Fibroblast of skin of left quadriceps (primary cell): ENCODE measurements at places on chromosomes 6 and 20.

- DNase-seq, result peak; percentile 31
Measured at GRCh38 chr6:83514866-83515466, 2.6 kb downstream of the PRSS35 start.

DNA sequence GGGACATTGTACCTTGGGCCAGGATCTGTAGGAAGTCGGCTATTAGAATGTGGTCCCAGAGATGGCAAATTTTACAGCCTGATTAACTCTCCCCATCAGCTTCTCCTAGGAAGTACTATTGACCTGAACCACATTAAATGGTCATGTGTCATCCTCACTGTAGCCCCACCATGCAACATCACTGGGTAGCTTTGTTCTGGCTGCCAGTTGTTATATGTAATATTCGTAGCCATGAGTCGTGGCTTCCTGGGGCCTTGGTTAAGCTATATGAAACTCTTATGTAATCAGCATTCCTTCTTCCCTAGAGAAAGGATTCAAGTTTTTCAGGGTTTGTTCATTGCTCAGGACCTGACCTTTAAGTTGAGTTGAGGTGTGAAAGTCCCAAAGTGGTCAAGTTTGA is 125.7 kb downstream of the ANKS1A start:
- peak; percentile 66 for DNase-seq

- no peak for DNase-seq
Measured at GRCh38 chr20:62430866-62431447, 3.6 kb upstream of the RBBP8NL start.

GRCh38 chr6:170490259-170490658 is 62.8 kb downstream of the PSMB1 start:
- no peak for DNase-seq

DNA sequence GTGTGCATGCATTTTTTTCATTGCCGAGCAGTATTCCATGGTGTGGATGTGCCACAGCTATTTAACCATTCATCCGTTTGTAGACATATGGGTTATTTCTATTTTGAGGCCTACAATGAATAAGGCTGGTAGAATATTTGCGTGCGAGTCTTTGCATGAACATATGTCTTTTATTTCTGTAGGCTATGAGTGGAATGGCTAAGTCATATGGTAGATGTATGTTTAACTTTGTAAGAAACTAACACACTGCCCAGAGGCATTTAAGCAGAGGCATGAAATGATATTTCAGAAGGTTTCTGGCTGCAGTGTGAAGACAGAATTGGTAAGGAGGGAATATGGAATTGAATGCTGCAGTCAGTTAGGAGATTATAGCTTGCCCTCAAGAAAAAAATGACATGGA is 457.4 kb upstream of the CDH4 start:
- DNase-seq, result no peak

DNA sequence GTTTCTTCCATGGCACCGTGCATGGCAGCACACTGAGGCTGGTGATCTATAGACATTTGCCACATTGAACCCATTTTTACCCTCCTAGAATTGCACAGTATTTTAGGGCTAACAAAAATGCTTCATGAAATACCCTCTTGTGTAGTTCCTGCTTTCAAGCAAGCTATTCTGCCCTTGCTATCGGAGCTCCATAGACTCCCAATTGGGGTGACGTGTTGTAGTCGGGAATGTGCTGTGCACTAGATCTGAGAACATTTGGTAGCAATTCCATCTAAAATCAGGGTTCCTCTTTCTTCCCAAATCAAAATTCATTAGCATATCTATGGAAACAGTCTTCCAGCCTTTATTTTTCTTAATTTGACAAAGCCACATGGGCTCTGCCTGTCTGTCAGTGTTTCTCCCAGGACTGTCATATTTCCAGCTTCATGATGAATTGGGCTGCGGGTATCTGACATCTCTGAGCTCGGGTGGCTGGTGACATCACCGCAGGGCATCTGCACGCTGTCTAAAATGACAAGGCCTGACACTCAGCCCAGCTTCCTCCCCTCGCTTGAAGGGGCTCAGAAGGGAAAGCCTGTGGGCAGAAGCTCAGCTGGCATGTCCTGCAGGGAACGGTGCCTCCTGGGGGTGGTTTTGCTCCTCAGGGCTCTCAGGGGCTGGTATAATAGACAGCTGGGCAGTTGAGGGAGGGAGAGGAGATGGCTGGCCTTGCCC is 406.4 kb downstream of the QKI start:
- no peak for DNase-seq

GRCh38 chr6:136523196-136523595 is 27.0 kb downstream of the MAP7 start:
- no peak for DNase-seq

GRCh38 chr20:47016068-47016664 is 121.5 kb downstream of the EYA2 start:
- no peak for DNase-seq

DNA sequence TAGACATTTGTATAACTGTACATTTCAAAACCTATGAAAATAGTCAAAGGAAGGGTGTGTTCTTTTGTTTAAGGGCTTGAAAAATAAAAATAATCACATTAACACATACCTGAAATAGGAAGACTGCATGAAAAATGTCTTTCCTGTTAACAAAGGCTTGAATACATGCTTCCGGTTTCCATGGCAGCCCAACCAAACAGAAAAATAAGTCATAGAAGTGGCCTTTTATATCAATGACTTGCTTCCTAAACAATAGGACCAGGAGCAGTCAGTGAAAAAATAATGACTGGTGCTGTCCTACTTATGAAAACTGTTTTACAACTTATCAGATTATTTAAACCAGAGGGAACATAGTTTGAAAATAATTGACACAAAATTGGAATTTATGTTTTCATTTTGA is 412.6 kb upstream of the PLCB4 start:
- DNase-seq, result no peak

DNA sequence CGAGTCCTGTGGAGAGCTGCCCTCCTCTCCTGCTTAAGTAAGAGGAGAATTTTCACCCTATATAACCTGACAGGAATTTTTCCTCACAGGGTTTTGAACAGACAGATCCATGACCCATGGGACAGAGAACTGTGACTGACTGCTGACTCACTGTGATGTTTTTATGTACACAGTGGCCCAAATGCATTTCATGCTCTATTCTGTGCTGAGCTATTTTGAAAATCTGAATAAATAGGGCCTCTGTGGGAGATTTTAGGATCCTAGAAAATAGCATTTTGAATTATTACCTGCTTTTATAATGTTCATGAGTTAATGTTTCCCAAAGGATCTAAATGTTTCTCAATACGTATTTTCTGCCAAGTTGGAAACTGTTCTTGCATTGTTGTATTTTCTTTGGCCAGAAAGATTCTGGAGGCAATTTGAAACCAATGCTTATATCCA is 577.4 kb downstream of the HTR1B start:
- peak; percentile 60 for DNase-seq

GRCh38 chr20:53735536-53736050 is 142.0 kb upstream of the ZNF217 start:
- DNase-seq, result peak; percentile 92

GRCh38 chr20:64063389-64064144 is 569 bp downstream of the TCEA2 start:
- no peak for DNase-seq

DNA sequence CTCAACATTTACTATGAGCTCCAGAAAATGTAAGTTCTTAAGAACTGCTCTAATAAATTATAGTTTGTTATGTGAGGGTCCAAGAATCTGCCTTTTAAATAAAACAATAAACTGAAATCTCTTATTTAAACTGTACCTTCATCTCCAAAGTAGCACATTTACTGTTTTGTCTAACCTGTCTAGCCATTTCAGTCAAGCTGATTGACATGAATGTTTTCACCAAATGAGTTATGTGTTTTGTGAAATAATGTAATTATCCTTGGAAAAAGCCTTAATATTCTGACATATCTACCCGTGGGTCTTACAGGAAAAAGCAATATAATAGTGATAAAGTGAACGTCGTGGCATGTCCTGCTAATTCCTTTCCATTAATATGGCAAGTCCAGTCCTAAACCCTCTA is 57.8 kb downstream of the OPRM1 start:
- DNase-seq, result no peak

GRCh38 chr6:52691718-52692117 is 20.8 kb downstream of the TMEM14A start:
- DNase-seq, result no peak

DNA sequence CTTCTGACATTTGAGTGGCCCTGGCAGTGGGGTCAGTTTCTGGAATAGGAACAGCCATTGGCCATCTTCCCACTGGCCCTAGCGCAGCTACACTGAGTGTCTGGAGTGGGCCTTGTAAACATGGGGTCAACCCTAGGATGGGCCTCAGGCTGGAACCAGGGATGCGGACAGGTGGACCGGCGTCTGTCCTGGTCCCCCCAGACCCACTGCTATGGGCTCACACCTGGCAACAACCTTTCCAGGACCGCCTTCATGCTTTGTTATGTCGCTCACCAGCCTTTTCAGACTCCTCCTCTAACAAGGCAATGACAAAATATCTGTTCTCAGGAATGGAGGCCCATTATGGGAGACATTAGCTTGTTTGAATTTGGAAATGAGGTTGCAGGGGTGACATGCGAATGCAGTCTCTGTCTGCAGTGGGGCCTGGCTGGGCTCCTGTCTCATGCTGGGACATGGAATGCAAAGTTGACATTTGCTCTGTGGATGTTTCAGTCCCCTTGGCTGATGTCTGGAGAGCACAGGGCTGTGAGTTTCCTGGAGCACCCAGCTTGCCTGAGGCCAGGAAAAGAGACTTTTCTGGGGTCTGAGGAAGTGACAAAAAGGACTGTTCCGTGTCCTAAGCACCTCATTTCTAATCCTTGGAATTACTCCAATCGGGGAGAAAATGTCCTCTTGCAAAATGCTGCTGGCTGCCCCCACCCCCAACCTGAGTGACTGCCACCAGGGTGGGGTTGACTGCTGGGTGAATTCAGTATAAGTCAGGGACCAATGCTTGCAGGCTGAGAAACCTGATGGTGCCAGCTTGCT is 98.7 kb upstream of the PMEPA1 start:
- no peak for DNase-seq

DNA sequence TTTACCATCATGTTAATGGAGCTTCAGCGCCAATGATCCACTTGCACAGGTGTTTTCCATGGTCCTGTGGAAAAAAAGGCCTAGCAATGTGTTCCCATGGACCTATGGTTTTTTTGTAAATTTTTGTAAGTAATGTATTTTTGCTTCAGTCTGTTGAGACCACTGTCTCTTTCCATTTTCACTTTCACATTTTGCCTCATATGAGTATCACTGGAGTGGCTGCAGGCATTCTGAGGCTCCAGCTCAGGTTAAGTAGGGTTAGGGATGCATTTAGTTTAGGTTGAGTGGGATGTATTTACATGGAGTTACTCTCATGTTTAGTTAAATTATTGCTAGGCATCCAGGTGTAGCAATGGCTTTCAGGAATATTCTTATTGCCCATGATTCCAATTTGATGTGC is 19.2 kb upstream of the LMBRD1 start:
- no peak for DNase-seq

- DNase-seq, result no peak
Measured at GRCh38 chr6:33297406-33297955, 1.3 kb downstream of the RGL2 start.

GRCh38 chr6:106692112-106692818 is 62.9 kb downstream of the QRSL1 start:
- DNase-seq, result no peak

DNA sequence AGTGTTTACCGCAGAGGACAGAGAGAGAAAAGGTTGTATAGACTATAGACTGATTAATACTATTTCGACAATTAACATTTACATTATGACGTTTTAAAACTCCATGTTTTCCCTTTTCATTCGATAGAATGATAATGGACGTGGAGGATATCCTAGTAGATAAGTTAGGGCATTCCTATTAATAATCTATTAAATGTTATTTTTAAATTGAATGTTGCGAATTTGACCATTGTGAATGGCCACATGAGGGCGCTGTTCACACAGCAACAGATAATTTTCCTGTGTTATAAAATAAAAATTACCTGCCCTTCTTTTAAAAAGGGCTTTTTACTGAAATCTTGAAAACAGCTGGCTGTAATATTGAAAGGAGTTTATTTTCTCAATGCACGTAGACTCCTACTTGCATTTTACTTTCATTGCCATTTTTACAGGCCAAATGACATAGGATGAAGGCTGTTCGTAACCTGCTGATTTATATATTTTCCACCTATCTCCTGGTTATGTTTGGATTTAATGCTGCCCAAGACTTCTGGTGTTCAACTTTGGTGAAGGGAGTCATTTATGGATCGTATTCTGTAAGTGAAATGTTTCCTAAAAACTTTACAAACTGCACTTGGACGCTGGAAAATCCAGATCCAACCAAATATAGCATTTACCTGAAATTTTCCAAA is 3.3 kb downstream of the ADGRB3 start:
- no peak for DNase-seq

GRCh38 chr20:20736303-20736702 is 23.9 kb upstream of the RALGAPA2 start:
- no peak for DNase-seq

DNA sequence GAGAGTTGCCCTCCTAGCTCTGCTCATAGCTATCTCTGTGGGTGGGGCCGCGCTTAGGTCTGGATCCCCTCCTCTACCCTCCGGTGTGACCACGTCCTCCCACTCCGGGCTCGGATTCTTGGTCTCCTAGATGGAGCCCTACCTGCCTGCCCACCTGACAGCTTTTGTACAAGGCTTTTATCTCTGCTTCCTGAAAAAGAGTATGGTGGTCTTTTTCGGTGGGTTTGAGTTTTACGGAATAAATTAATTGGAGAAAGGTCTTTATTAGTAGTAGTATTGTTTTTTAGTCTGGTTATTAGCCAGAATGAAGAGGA is 773 bp downstream of the SMAP1 start:
- DNase-seq, result no peak

DNA sequence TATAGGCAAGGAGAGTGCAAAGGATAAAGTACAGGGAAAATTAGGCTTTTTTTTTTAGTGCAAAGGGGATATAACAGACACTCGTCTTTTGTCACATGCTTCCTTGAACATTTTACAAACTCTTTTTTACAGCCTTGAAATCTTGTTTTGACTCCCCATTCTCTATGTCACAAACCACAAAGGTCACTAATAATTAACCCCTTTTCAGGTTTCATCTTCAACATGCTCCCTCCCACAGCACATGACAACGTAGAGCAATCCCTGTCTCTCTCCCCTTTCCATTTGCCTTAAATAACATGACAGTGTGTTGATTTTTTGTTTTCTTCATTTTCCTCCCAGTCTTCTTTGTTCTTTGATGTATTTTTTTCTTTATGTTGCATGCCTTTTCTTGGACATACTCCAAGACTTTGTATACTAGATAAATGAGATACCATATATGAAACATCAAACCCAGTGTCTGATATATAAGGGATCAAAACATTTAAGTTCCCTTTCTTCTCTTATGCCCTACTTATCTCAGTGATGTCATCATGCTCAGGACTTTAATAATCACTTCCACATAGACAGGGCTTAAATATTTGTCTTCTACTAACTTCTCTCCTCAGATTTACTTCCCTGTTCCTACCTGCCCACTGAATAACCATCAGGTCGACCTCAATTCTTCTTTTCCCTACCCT is 378.7 kb upstream of the HSF2 start:
- DNase-seq, result no peak

- DNase-seq, result no peak
Measured at GRCh38 chr6:148358196-148358785, 15.7 kb downstream of the SASH1 start.

GRCh38 chr6:52306972-52307870 is 22.7 kb upstream of the MCM3 start:
- no peak for DNase-seq

- DNase-seq, result no peak
Measured at GRCh38 chr20:39654171-39654570, 692.0 kb downstream of the DHX35 start.
